ENCODE measurements at places on chromosomes 2 and 18.

GRCh38 chr2:60998628-60999545, 18.6 kb upstream of the PEX13 start:
- no peak for DNase-seq

- DNase-seq = no peak
Observed at GRCh38 chr2:111100087-111100764, 20.5 kb upstream of the BCL2L11 start.

DNA sequence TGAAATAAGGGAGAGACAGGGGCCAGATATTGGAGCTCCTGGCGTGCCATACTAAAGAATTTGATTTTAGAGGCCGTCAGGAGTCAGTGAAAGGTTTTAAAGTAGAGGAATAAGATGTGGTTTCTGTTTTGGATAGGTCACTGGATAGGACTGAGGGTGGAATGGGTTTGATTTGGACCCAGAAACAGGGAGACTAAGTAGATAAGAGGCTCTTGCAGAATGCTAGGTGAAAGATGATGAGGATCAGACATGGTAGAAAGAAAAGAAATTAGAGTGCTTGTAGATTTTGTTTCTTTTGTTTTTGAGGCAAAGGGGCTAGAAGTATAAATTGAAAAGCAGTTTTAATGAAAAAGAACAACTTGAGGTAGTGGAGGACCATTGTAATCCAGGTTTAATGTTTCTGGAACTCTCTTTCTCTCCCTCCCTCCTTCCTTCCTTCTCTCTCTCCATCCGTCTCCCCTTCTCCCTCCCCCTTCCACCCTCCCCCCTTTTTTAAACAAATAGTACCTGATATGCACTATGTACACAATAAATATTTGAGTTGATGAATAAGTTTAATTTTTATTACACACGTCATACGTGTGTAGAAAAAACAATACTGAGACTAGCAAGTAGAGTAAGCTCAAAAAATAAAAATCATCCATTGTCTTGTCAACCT, 1.9 kb downstream of the NDUFV2 start:
- no peak for DNase-seq

DNA sequence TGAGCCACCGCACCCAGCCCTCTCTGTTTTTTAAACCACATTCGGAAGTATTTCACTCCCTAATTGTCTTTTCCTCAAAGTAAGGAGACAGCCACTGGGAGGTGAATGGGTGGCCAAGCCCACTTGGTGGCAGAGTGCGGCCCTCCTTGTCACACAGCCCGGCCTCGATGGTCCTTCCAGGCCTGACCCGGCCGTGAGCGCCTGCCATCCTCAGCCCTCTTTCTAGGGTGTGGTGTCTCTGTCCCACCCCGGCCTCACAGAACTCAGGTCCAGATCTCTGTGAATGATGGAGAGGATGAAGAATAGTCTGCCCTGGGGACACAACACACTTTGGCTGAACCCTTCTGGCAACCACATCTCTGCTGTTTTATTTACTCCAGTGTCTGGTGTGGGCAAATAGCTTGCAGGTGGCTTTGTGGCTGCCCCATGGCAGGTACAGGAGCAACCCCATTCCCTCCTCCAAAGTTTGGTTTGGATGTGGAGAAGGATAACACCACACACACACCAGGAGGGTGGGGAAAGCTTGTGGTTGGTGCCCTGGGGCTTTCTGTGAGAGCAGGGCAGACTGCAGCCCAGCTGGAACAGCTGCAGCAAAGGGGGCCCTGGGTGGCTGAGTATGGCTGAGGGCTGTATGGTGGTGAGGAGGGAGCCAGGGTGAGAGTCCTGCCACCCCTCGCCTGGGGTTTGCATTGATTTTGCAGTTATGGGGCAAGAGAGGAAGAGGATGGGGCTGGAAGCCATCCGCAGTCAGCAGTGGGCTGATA, 88.6 kb downstream of the FAM168B start:
- no peak for DNase-seq

- no peak for DNase-seq
Observed at GRCh38 chr2:118473846-118474540, 373.5 kb downstream of the EN1 start.

DNA sequence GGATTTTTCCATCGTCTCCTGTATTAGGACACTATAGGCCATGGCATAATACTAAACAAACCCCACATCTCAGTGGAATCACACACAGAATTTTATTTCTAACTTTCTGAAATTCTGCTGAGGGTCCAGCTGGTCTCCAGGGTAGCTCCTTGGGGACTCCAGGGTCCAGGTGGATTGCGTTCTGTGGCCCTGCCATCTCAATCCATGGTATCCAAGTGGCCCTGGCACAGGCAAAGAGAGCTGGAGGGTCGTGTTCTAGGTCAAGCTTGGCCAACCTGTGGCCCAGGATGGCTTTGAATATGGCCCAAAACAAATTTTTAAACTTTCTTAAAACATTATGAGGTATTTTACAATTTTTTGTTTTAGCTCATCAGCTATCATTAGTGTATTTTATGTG, 134.6 kb downstream of the CTIF start:
- no peak for DNase-seq

DNA sequence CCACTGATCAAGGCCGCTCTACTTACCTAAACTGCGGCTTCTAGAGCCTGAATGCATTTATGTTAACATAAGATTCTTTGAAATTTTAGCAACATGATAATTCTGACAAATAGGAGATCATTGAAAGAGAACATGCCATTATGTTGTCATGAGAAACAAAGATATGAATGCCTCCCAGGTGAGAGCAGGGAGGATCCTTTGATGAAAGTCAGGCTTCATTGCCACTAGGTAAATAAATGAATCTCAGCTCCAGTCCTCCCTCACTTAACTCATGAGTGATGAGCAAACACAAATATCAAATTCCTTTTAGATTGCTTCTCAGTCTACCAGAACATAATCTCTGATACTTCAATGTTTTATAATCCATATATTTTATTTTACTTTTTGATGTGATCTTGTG, 463.2 kb upstream of the CDH7 start:
- DNase-seq = no peak

GRCh38 chr2:208072250-208072892, 47.0 kb upstream of the PLEKHM3 start:
- DNase-seq = peak; percentile 77

GRCh38 chr2:190311893-190312634, 7.6 kb downstream of the HIBCH start:
- DNase-seq = no peak

- no peak for DNase-seq
Observed at GRCh38 chr2:100909534-100910081, 89.7 kb downstream of the NPAS2 start.

GRCh38 chr18:49175071-49175470, 224.3 kb upstream of the SMAD7 start:
- DNase-seq = no peak

DNA sequence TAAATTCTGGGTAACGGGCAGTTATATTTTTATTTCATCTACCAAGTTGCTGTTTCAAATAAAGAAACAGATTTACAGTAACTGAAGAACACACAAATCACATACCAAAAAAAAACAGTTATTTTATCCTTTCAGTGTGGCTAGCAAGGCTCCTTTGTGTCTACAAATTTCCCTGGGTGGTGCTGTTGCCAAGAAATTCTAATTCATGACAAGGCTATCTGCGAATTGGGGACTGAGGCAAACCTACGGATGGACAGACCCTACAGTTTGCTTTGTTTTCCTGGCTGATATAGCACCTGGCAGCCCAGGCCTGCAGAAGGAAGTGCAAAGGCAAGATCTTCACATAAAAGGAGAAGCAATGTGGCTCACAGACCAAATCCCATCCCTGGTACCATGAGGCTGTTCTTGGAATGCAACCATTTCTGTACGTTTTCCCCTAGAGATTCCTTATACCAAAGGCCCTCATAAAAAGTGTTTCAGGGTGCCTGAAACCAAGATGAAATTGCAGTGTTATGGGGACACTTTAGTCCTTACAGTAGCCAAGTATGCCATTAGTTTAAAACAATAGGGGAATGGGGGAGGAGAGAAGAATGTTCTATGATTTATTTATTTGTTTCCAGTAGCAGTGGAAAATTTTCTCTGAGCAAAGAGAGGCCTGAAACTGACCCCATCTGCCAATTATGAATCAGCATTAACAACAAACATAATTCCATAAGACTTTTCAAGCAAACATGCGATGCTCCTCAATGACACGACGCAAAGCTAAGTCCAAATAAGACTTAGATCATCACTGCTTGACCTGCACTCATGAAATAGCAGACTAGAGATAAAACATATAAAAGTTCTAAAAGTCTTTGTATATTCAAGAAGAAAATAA, 4.3 kb downstream of the KLF7 start:
- DNase-seq = no peak

DNA sequence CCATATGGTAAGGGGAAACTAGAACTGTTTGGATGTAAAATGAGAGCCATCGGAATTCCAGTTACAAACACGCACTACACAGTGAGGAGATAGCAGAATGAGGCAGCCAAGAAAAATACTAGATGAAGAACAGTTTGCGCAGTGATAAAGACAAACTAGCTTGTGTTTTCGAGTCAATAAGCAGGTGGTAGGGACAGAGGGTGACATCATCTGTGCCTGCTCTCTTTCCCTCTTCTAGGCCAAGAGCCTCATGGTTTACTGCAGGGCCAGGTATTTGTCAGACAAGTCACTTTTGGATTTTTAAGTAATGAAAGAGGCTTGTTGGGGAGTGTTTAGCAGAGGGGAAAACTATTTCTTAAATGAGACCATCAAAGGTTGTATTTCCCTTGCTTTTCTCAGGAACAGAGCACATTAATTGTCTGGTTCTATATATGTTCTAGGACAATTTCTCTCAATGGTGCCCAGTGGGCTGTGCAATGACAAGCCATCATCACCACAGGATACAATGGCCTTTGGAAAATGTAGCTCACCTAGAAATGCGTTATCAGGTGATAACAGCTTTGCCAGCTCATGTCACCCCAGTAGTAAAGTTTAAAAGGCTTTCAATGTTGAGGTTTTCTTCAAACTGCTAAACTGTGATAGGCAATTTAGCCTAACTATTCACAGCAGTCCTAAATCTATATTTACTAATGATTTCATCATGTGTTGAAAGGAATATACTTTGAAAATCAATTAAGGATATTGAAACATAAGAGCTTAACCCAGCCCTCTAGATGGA, 1210.3 kb upstream of the ZEB2 start:
- no peak for DNase-seq

DNA sequence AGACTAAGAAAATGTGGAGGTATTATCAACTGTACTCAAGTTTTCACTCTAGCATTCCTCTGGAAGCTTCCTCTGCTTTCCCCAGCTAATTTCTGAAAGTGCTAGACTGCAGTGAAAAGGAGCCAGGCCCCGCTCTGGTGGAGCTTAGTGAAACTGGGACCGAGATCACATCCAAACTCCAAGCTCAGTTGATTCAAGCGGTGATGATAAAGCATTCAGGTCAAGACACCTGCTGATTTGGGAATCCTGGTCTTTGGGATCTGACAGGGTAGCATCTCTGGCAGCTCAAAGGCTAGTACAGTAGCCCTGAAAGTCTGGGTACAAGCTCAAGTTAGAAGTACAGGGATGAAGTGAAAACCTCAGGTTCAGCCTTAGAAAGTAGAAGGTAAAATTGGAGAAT, 120.2 kb upstream of the CRIM1 start:
- DNase-seq = no peak

DNA sequence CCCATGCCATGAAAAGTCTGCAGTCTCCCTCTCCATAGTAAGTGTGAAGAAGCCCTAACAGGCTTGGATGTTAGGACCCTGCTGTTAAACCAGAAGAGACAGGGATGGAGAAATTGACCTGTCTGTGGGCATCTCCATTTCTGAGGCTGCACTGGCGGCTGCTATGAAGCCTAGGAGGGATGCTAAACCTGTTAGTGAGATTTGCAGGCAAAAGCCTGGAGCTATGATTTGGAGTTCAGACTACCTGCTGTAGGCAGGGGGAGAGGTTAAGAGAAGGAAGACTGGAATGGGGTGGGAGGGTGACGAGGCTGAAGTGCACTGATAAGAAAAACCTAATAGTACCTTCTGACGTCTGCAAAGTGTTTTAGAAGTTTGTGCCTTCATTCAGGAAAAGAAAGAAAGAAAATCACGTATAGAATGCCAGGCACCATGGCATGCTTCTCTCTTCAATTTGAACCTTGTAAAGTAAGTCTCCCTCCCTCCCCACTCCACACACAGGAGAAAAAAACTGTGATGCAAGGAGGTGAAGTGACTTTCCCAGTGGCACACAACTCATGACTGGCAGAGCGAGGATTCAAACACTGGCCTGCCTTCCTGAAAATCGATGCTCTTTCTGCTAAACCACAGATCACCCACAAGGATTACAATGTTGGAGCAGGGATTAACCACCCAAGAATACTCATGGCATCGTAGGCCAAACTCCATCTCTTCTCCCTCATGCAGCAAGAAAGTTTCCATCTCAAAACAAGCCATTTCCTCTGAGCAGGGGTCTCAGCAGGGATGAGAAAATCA, 98.5 kb upstream of the PKDCC start:
- DNase-seq = no peak

DNA sequence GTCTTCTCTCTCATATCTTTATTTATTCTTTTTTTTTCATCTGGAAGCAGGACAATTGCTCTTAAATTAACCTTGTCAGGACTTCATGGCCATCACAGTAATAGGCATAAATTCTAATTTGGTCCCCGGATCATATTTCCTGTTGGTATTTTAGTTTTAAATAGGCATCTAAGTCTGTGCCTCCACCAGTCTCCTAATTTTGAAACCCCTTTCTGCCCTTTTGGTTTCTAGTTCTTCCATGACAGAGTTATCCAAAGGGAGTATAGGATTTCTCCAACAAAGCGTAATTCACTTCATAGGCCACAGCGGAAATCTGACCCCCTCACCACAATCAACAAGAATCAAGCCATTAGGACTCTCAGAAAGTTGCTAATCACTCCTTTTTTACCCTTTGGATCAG, 3.8 kb downstream of the EPHA4 start:
- DNase-seq = no peak

- no peak for DNase-seq
Observed at GRCh38 chr2:158512323-158512722, 55.6 kb downstream of the PKP4 start.

- DNase-seq = no peak
Observed at GRCh38 chr2:210268281-210268680, 43.0 kb upstream of the ACADL start.

DNA sequence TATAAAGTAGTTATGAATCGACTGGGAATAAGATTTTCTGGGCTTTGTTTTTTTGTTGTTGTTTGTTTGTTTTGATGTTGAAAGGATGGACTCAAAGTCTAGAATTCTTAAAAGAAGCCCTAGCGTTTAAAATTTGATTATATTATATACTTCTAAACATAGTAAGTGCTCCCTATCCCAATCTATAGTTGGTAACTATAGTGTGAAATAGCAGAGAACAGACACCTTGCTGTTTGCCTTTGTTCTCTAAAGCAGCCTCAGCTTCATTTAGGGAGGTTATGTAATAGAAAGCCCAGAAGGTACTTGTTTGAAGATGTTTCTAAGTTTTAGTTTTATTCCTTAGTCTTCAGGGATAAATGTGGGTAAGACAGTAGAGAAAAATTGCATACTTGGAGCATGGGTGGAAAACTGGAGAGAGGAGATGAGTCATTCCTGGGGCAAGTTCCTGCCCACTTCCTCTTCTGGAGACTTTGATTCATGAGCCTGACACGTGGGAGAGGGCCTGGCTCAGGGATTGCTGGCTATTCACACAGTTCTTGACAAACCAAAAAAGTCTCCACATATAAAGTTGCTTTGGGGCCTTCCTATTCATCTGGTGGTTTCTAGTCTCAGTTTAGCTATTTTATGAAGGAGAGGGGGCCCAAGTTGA, 131.9 kb downstream of the MYO1B start:
- DNase-seq = no peak
